ENCODE measurements at places on chromosomes 5 and 9.

- DNase-seq: no peak
Measured at GRCh38 chr5:41507501-41507900, 2.9 kb downstream of the PLCXD3 start.

DNA sequence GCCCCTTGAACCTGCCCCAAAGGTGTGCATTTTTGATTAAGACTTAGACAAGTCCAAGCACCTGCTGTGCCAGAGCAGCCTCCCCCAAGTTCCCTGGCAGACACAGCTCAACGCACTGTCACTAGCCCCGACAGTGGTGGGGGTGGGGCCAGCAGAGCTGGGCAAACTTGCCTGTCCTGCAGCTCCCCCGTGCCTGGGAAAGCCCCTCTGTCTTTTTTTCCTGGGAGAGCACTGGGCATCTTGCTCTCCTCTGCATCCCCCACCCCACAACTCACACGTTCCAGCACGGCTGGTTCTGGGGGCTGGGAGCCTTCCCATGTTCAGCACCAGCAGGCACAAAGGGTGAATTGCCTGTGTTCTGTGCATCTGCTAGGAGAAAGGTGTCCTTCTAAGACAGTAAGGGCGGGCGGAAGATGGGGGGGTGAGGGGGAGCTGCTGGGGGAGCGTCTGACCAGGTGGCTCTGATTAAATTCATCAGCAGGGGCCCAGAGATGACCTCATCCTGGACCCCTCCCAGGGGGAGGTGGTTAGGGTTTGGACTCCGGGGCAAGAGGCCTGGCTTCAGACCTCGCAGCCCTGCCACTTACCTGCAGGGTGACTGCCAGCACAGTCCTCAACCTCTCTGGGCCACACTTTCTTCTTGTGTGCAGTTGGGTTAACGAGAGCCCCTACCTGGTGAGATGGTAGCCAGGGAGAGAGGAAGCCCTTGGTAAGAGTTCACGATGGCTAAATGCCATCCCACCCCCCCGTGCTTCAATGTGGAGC lies 23.5 kb downstream of the HMCN2 start:
- no peak for DNase-seq

GRCh38 chr9:95093586-95093985 lies 223.9 kb downstream of the FANCC start:
- DNase-seq: no peak

DNA sequence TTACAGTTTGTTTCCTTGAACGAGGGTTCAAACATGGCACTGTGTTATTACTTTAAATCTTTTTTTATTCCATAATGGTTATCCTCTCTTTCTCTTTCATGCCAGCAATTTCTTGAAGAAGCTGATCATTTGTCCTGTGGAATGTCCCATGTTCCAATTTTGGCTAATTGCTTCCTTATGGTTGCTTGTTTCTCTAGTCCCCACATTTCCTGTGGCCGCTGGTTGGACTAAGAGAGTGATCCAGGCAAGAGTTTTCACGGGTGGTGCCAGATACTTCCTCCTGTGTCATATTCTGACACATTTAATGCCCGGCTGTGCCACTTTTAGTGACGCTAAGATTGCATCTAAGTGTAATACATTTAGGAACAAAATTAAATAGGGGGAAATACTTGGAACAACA lies 83.8 kb upstream of the FAM169A start:
- no peak for DNase-seq

- DNase-seq: no peak
Measured at GRCh38 chr9:124190761-124191160, 67.0 kb upstream of the NEK6 start.

DNA sequence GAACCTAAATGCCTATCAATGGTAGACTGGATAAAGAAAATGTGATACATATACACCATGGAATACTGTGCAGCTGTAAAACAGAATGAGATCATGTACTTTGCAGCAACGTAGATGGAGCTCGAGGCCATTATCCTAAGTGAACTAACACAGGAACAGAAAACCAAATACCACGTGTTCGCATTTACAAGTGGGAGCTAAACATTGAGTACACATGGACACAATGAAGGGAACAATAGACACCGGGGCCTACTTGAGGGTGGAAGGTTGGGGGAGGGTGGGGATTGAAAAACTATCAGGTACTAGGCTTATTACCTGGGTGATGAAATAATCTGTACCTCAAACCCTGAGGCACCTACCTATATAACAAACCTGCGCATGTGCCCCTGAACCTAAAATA lies 22.4 kb upstream of the DEPDC1B start:
- DNase-seq: no peak

DNA sequence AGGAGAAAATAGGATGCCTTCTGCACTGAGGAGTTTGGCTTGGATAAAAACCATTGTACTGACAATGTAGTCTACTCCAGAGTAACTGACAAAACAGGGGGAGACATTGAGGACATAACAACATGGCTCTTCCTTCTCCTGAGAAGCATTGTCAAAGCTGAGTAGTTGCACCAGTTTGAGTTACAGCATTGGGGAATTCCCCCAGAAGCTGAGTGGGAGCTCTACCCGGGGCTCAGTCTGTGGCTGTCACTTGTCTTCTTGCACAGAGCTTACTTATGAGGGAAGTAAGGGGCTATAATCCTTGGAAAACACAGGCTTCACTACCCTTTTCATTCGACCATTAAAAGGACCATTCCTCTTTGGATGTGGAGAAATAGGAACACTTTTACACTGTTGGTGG lies 21.2 kb downstream of the HSPB3 start:
- no peak for DNase-seq

GRCh38 chr9:76717613-76718012 lies 46.6 kb upstream of the PCA3 start:
- no peak for DNase-seq

DNA sequence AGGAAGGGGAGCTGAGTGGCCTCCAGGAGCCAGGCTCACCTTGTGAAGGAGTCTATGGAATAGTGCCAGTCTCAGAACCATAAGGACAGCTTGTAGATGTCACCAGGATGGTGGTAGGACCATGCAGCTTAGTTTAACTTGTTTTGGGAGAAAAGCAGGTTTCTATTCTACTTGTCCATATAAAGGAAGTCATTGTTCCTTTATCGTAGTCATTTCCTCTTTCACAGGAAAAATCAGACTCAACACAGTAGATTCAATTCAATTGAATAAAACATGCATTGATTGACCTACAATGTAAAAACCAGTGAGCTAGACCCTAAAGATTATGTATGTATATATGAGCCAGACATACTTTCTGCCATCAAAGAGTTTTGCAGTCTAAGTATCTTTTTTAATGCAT lies 53.3 kb downstream of the MEGF10 start:
- no peak for DNase-seq

DNA sequence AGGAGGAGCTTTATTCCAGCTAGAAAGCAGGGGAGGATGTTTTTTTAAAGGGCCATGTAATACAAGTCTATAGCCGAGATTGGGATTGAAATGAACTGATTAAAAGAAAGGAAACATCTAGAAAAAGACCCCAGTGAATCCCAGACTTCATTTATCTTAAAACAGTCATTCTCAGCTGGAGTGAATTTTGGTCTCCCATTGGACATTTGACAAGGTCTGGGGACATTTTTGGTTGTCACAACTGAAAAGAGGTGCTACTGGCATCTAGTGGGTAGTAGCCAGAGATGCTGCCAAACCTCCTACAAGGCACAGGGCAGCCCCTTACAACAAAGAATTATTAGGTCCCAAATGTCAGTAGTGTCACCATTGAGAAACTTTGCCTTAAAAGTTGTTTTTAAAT lies 16.3 kb upstream of the SPINK4 start:
- no peak for DNase-seq

DNA sequence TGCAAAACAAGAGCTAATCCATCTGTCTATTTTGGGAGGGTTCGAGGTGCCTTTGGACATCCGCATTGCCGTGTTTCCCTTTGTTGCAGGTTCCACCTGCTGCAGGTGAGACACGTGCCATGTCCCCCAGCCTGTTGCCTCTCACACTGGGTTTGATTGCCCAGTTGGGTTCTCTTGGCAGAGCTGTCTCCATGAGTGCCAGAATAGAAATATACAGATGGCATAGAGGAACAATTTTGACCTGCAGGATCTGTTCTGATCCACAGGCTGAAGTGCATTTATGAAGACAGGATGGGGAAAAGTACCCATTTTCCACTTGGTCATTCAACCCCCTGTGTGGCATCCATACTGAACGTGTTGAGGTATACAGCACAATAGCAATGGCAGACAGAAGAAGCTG lies 178.1 kb downstream of the SGCD start:
- no peak for DNase-seq

- DNase-seq: no peak
Measured at GRCh38 chr9:87615547-87616148, 110.3 kb upstream of the CTSL start.

GRCh38 chr9:29873579-29873978 lies 2300.3 kb upstream of the C9orf72 start:
- DNase-seq: no peak

- no peak for DNase-seq
Measured at GRCh38 chr5:96075579-96076289, 114.1 kb upstream of the ELL2 start.

- DNase-seq: no peak
Measured at GRCh38 chr9:28363151-28363562, 789.9 kb upstream of the C9orf72 start.

DNA sequence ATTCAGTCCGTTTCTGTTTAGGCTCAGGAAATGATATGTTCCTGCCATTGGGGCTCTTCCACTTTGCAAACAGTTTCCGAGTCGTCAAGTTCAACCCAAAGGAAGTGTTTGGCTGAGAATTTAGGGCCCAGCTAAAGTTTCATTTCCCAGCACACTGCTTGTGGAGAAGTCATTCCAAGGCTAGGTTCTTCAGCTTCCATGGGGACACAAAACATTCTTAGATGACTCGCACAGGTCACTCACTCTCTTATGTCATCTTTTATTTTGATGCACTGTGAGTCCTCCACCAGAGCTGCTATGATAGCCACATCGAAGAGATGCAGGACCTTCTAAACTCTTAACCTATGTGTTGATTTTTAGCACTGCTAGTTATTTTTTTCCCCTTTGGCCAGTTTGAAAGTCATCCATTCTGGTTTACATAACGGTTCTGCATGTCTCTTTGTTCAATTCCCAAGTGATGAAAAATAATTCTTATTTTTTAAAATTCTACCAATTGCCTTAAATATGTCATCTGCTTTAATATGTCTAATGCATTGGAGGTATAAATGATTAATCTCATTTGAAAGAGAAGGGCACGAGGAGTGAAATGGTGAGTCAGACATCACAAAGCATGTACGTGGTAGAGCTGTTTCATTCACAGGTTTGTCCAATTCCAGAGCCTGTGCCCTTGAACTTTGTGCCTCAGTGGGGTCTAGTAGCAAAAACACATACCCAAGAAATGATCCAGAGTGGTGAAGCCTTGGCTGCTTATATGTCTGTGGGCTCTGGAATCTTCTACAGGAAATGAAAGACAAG lies 84.3 kb downstream of the ZNF462 start:
- DNase-seq: no peak

DNA sequence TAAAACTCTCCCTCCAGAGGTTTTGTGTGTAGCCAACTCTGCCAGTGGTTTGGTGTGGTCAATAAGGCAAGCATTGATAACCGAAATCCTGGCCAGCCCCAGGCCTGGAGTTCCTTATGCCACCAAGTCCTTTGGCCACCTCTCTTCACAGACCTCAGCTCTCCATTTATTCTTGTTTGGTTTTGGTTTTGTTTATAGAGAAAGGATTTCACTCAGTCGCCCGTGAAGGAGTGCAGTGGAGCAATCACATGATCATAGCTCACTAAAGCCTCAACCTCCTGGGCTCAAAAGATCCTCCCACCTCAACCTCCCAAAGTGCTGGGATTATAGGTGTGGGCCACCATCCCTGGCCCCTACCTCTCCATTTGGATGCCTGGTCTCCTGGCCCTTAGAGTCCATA lies 55.4 kb upstream of the PPARGC1B start:
- no peak for DNase-seq

DNA sequence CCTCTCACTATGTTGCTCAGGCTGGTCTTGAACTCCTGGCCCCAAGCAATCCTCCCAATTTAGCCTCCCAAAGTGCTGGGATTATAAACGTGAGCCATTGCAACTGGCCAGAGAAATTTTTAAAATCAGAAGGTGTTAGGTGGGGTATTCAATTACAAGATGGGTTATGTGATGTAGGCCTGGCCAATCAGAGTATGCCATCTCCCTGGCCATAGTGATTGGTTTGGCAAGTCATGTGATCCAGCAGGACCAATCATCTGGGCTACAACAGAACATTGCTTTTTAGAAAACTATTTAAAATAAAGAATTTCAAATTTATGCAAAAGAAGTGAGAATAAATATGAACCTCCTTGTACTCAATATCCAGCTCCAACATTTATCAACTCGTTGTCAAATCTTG lies 22.4 kb downstream of the NMRK1 start:
- no peak for DNase-seq

- no peak for DNase-seq
Measured at GRCh38 chr9:89096807-89097206, 81.8 kb downstream of the SHC3 start.

- DNase-seq: no peak
Measured at GRCh38 chr5:109849478-109850088, 159.9 kb downstream of the MAN2A1 start.

- DNase-seq: no peak
Measured at GRCh38 chr9:115207003-115207836, 89.3 kb upstream of the TNC start.

DNA sequence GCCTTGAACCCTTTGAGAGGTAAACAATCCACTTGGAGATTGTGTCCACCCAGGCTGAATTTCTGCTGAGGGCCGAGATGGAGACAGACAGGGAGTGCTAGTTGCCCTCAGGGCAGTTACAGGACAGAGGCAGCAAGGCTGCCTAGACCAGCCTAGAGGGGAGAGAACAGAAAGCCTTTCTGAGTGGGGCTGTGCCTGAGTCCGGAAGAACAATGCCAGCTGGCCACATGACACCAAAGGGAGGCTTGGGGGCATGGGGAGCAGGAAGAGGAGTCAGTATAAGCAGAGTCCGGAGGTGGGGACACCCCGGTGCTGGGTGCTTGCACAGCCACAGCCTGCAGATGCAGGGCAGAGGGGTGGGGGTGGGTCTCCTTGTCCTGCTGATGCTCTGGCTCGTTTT lies 145.7 kb downstream of the CFAP90 start:
- DNase-seq: no peak

- no peak for DNase-seq
Measured at GRCh38 chr5:34485768-34486030, 170.4 kb upstream of the RAI14 start.

DNA sequence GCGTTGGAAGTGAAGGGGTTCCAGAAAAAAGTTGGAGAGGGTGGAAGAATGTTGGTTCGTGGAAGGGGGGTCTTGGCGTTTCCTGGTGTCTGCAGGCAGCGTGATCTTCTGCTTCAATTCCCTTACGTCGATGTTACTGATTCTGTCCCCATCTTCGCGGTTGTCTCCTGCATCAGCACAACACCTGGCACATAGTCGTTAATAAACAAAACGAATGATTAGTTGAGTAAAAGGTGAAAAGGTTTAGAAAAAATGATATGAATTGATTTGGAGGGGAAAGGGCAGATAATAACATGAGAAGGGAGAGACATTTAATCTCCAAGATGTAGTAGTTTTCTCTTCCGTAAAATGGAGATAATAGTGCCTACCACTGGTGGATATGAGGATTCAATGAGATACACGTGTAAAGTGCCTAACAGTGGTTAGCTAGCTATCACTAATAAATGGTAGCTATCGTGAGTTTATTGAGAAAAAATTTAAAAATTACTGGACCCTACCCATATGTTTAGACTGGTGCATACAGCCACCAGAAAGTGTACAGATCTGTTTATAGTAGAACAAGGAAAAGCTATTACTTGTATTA lies 556 bp downstream of the MTREX start:
- no peak for DNase-seq
